ENCODE measurements at places on chromosomes 13 and 19.

DNA sequence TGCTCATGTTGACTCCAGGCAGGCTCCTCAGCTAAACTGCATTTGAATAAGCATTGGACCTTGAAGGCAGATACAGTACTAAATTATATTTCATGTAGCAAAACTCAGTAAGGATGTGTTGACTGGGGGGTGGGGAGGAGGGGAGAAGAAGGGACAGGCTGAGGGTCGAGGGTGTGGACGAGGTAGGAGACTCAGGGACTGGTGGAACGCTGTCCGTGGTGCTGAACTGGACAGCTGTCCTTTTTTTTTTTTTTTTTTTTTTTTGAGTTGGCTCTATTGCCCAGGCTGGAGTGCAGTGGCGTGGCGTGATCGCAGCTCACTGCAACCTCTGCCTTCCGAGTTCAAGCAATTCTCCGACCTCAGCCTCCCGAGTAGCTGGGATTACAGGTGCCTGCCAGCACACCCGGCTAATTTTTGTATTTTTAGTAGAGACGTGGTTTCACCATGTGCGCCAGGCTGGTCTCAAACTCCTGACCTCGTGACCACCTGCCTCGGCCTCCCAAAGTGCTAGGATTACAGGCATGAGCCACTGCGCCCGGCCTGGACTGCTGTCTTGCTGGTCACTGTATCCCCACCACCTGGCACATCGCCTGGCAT lies 33.2 kb upstream of the CASP14 start:
- DNase-seq, result no peak

- DNase-seq, result no peak
These were observed 361.9 kb upstream of the GPC6 start for GRCh38 chr13:92864584-92865284.

DNA sequence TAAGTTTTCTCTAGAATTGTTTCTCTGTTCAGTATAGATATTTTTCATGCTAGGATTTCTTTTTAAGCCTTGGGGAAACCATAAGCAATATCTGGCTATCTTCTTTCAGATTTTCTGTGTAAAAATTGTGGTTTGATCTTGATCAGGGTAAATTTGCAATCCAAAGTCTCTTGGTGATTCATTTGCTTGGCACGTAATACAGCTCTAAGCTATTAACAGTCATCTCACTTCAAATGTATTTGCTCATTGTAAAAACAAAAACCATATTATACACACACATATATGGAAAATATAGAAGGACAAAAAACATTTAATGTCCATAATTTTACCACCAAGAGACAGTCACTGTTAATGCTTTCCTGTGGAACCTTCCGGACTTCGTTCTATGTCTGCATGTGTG lies 191.0 kb downstream of the SHISA2 start:
- DNase-seq, result no peak

GRCh38 chr13:50650592-50651504 lies 192.6 kb downstream of the DLEU7 start:
- DNase-seq, result no peak

DNA sequence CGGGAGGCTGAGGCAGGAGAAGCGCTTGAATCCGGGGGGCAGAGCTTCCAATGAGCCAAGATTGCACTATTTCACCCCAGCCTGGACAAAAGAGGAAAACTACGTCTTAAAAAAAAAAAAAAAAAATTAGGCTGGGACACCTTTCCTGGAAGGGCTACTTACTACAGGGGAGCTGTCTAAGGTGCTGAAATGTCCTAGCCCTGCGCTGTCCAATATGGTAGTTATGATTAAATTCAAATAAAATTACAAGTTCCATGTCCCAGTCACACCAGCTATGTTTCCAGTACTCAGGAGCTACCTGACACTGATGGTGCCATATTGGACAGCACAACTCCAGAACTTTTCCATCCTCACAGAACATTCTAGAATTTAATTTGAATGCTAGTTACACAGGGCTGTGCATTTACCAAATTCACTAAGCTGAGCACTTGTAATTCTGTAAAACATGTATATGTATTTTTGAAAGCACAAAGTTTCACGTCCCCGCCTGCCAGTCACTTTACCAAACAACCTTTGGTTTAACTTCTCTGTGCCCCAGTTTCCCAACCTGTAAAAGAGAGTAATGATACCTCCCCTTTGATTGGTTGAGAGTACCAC lies 9.2 kb upstream of the ZSCAN22 start:
- no peak for DNase-seq

- no peak for DNase-seq
These were observed 10.5 kb downstream of the CDADC1 start for GRCh38 chr13:49258089-49258796.

DNA sequence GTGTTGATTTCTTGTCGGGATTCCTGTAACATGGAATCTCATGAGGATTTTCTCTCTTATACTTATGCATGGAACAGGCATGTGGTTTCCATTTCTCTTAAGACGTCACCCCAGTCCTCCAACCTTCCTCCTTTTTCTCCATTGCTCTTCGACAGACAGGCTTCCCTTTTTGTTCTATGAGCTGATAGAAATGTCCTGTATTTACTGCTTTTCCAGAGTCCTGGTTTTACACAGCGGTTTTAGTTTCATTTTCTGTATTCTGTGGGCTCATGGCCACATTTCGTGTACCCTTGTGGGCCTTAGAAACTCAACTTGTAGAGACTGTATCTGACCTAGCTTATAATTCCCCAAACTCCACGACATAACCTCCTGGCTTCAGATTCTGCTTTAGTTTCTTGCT lies 113.1 kb downstream of the PAN3 start:
- DNase-seq, result no peak

DNA sequence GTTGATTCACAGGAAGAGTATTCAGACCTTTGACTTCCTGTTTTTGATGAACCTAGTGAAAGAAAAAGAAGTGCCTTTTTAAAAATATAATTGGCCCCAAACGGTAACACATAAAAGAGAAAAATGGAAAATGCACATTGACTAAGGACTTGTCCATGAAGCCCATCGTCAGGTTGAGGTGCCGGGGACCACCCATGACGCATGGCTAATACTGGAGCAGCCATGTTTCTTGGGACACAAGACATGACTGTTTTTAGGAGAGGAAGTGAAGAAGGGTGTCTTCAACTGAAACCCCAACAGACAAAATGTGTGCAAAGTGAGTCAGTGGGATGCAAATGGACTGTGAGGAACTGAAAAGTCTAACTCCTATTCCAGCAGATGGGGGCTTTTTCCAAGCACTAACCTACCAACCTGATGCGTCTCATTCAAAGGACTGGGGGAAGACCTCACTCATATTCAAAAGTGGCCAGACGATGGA lies 459.4 kb downstream of the FOXO1 start:
- no peak for DNase-seq

- DNase-seq, result no peak
These were observed 24.6 kb downstream of the BICRA start for GRCh38 chr19:47633517-47633916.

DNA sequence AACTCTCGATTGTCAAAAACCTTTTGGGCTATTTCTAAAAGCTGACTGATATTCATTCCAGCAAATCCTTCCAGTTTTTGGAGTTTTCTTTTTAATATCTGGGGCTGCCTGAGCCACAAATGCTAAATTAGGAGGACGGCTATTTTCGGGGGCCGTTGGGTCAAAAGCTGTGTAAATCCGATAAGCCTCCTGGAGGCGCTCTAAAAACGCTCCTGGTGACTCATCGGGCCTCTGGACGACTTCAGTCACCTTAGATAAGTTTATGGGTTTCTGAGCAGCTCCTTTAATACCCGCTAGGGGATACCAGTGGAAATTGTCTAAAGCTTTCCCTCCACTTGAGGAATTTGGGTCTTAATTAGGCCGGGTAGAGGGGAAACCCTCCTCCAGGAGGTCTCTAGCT lies 66.4 kb downstream of the ZNF730 start:
- no peak for DNase-seq

GRCh38 chr13:46561691-46562090 lies 8.7 kb downstream of the LRCH1 start:
- no peak for DNase-seq

GRCh38 chr13:44400736-44401135 lies 27.1 kb downstream of the SERP2 start:
- no peak for DNase-seq

DNA sequence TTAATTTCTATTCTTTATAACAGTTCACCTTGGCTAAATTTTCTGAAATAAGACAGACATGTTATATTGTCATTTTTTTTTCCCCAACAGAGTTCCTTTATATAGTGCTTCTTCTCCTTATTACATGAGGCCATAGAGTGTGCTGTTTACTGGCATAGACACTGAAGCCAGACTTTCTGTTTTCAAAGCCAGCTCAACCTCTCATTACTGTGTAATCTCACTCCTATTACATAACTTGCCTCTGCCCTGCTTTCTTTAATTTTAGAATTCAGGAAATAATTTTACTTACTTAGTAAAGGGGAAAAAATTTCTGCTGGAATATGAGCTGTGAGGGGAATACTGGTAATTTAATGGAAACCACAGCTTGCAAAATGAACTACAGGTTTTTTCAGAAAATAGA lies 1380.4 kb downstream of the SLITRK1 start:
- DNase-seq, result no peak

- DNase-seq, result no peak
These were observed 627.2 kb upstream of the SLITRK6 start for GRCh38 chr13:86426437-86426836.

DNA sequence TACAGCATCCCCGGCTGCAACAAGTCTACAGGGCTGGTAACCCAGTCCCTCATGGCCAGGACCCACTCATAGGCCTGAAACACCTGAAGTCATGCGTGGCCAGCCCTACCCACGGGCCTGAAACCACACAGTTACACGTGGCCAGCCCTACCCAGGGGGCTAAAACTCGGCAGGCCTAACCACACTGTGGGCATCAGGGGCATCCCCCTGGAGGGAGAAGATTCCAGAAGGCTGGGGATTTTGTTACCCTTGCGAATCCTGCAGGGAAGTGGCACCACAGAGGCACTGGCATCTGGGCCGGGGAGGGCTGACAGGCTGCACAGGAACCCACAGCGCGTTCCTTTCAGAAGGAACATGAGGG lies 48.4 kb upstream of the C13orf46 start:
- DNase-seq, result no peak

GRCh38 chr13:24038405-24038804 lies 122.1 kb upstream of the SPATA13 start:
- DNase-seq, result no peak

- no peak for DNase-seq
These were observed 2.5 kb downstream of the ZNF428 start for GRCh38 chr19:43616954-43617353.

GRCh38 chr13:73850104-73850873 lies 283.9 kb downstream of the KLF12 start:
- no peak for DNase-seq

DNA sequence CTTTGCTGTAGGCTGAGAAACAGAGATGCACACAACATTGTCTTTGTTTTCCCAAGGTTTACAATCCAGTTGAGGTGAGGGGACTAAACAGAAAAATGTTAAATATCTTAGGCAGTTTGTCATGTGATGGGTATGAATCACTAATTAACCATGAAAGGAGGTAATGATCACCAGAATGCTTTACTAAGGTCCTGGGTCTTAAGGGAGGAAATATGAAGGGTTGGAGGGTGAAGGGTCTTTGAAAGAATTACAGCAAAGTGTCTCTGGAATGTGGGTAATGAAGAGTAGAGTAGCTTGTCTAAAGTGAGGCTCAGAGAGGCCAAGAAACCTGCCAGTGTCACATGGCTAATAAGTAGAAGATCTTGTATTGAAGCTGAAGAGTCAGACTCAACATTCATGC lies 19.0 kb downstream of the BIVM start:
- DNase-seq, result no peak

- DNase-seq, result no peak
These were observed 29.8 kb downstream of the ADGRE2 start for GRCh38 chr19:14748601-14749000.

GRCh38 chr13:80840316-80840976 lies 499.5 kb upstream of the SPRY2 start:
- DNase-seq, result no peak

DNA sequence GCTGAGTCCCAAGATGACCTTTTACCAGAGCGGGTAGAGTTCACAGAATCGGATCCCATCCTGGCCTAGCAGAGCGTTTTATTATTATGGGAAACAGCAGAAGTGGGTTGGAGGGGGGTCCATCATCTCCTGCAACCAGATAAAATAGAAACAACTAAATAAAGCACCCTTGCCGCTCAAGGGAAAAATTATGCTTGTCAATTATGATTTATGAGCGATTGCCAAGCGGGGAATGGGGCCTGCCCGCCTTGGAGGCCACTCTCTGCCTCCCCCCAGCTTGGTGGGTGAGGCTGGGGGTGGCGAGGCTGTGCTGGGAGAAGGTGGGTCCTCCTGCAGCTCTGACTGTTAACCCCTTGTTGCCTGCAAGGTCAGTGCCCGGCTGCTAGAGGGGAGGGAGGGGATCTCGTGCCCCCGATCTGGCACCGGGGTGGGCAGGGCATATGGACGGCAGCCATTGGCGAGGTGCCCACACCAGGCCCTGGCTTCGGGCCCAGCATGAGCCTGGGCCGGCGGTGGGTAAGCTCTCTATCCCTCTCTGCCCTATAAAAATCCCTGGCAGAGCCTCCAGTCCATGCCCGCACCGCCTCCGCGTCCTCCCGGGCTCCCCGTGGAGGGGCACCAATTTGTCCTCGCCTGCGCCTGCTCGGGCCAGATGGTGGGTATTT lies 129.1 kb downstream of the URI1 start:
- DNase-seq, result no peak

DNA sequence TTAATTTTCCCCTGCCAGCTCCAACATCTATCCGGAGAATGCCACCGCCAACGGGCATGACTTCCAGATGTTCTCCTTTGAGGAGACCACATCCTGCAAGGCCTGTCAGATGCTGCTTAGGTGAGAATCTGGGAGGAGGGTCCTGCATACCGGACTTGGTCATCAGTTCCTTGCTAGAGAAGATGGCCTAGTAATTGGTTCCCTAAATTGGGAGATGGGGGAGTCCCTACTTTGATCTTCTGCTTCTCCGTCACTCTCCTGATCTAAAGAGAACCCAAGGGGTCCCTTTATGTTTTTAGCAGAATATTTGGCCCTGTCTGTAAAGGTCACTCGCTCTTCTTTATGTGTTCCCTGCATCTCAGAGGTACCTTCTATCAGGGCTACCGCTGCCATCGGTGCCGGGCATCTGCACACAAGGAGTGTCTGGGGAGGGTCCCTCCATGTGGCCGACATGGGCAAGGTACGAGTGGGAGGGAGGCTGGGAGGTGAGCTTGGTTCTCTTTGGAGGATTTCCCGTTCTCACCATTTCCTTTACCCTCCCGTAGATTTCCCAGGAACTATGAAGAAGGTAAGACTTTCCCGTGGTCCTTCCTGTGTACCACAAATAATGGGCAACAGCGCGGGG lies 54.1 kb upstream of the ADGRE1 start:
- DNase-seq, result no peak

DNA sequence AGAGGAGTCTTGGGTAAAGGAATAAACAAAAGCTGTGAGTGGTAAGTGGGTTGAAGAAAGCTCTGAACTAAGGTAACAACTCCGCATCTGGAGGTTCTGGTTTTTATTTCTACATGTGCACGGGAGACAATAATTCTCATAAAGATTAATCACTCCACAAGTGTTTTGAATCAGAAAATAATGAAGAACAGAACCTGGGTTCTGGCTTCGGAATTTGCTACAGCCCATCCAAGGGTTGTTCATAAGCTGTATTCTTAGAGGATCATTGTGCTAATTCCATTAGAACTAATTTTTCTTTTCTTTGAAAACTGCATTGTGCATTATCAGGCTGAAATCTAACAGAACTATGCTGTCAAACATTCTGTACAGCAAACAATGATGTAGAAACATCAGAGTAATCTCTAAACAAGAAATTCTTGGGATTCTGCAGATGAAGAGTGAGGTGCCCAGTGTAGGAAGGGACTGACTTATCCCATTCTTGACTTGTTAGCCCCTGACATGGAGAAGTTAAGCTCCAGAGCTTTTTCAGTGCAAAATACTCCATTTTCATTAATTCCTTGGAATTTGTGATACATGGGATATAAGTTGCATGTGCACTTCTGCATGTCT lies 368.2 kb downstream of the COG6 start:
- DNase-seq, result no peak
